ENCODE measurements at places on chromosomes 2 and 18.

DNA sequence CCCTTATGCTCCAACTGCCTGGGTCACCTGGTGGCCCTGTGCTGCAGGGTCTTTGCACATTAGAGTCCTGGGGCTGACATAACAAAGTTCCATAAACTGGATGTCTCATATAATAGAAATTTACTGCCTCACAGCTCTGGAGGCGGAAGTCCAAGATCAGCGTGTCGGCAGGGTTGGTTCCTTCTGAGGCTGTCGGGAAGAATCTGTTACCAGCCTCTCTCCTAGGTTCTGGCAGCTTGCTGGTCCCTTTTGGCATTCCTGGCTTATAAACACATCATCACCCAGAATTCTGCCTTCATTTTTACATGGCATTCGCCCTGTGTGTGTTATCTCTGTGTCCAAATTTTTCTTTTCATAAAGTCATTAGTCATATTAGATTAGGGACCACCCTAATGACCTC is 170.5 kb downstream of the NDUFA10 start:
- DNase-seq = no peak

DNA sequence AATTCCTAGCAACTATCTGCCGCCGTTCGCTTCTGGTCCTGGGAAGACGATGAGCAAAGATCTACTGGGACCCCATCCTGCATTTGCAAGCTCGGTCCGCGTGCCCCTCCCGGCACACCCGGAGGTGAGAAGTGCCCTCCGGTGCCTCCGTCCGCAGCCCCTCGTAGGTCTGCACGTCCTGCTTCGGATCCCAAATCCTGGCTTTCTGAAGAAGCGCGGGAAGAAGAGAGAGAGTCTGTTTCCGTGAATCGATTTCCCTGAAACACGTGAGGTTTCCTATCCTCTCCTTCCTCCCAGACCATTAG is 5.0 kb upstream of the OSR1 start:
- no peak for DNase-seq

DNA sequence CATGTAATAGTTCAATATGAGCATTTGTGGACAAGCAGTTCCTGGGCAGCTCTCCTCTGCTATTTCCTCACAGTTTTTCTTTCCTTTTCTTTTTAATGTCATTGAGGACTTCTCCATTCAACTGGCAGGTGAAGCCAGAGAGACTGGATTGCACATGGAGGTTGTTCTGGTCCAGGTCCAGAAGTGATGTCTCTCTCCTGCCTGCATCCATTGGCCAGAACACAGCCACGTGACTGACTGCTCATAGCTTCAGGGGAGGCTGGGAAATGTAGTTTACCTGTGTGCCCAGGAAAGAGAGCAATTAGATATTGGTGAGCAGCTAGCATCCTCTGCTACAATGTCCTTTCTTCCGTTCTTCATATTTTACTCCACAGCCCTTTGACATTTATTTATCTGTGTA is 20.2 kb upstream of the ADAM23 start:
- no peak for DNase-seq

- no peak for DNase-seq
Measured at GRCh38 chr2:203706403-203706802, at the start of gene CD28. Gene CD28 (plus strand): TSS chr2:203706639. CDS start chr2:203706697, 58 bp downstream.

DNA sequence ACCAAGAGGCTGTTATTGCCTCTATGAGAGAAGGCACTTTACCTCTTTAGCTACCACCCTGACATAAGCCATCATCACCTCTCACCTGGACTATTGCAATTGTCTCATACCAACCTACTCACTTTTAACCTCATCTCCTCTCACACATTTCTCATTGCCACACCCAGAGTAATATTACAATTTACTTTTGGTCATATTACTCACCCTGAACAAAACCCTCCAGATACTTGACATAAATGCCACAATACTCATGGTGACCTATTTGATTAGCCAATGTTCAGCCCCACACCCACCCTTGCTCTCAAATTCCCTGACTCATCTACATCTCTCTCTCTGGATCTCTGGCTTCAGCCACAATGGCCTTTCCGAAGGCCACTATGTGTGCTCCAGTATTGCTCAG is 90.9 kb upstream of the CDH7 start:
- no peak for DNase-seq

GRCh38 chr2:29004755-29005154 is 23.7 kb downstream of the TOGARAM2 start:
- no peak for DNase-seq

DNA sequence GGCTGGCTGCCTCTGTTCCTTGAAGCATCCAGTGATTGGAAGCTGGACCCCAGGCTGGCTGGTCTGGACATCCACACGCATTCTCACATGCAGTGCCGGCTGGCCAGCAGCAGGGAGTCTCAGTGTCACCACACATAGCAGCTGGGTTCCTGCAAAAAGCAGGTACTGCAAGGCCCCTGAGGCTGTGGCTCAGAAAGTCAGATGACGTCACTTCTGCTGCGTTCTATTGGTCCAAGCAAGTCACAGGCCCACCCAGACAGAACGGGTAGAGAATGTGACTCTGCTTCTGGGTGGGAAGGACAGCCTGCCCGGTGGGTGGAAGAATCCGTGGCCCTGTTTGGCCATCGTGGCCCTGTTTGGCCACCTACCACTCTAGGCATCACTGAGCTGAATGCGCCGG is 51.3 kb upstream of the SPP2 start:
- no peak for DNase-seq

DNA sequence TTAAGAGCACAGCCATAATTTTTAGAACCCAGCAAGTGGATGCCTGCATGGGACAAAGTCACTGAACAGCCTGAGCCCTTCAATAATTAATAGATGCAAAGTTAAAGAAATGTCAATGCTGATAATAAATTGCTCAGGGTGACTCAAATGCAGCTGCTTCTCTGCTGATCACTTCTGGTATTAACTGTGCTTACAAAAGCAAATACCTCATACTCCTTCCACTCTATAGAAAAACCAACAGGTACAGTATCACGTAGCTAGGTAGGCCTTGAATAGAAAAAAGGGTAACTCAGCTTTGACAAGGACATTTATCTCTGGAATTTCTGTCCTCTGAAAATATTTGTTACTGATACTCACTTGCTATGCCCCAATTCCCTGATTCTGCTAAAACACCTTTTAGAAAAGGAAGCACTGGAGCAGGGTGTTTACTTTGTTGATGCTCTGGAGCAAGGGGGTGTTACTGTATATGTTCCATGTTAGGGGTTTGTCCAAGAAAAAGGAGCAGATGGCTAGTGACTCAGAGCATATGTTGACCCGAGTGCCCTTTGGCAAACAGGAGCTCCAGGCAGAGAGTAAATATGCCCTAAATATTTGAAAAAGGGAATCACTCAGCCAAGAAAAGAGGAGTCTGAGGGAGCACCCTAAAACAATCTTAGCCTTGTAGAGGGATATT is 59.1 kb upstream of the RTN4 start:
- no peak for DNase-seq

- DNase-seq = no peak
Measured at GRCh38 chr2:232238108-232238507, 140.4 kb upstream of the ALPP start.

DNA sequence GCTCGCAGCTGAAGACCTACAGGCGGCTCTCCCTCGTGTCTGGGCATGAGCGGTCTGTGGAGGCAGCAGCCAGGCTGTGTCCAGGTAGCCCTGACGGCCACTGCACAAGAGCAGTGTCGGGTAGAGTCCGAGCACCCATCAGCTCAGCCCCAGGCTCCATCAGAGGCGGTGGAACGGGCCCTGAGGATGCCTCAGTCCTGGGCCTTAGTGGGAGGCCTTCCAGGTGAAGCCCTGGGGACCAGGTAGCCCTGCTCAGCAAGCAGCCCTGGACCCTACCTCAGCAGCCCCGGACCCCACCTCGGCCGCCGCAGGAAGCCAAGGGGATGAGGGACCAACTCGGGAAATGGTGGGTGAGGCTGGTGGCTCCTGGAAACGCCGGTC is 21.3 kb upstream of the KLF11 start:
- DNase-seq = no peak

GRCh38 chr2:70010576-70011111 is 49.2 kb upstream of the ASPRV1 start:
- DNase-seq = no peak

DNA sequence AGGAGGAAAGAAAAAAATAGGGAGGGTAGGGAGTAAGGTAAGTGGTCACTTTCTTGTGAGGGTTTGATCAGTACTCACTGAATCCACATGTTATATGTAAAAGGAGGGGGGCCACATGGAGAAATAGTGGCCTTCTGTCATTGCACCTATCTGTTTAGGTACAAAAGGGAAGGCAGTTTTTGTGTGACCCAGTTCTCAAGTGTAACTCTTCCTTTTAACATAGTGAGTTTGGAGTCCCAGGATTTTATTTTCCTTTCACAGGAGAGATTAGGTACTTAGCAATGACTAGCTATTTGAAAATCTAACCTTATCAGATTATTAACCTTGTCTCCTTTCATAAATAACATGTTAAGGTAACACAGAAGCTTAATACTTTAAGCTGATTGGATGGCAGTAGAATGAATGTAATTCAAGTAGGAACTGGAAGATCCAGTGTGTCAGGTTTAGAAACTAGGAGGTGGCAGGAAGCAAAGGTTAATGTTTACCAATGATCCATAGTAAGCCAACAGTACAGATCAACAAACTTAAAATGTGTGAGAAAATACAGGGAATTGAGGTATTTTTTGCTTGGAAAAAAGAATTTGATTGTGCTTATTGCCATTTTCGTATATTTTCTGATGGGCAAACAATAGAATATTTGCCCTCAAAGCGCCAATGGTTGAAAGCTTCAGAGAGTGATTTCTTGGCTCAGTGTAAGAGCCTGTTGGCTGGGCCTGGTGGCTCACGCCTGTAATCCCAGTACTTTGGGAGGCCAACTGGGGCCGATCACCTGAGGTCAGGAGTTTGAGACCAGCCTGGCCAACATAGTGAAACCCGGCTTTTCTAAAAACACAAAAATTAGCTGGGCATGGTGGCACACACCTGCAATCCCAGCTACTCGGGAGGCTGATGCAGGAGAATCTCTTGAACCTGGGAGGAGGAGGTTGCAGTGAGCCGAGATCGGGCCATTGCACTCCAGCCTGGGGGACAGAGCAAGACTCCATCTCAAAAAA is 11.3 kb downstream of the HNMT start:
- DNase-seq = no peak

DNA sequence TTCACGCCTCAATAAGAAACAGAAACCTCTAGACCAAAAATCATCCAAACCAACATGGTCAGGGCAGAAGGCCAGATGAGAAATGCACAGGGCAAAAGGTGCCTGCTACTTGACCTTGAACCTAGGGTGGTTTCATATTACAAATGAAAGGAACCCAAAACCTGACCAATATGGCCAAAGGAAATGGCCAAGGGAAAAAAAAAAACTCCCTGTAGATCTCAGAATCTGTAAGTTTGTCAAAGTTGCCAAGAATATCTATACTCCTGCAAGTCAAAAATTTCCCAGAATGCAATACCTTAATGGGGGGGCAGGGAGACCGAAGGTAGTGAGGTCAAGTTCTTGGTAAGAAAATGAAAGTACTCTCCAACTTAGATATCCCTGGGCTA is 47.2 kb downstream of the HIBCH start:
- no peak for DNase-seq

DNA sequence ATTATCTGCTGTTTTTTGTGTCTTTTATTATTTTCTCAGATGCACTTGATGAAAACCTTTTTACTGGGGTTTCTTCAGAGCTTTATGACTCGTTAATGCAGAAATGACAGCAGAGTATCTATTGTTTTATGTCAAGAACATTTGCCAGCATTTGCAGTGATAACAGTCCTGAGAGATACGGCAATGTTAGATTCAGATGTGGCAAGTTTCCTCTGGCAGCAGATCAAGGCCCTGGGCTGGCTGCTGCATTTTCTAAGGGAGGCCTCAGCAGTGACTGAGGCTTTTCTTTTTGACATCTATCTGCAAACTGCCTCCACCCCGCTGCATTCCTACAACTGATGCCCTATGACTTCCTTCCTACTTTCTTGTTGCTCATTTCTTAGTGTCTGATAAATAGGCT is 40.2 kb downstream of the EFEMP1 start:
- DNase-seq = no peak

GRCh38 chr18:72419914-72420313 is 124.2 kb downstream of the CBLN2 start:
- no peak for DNase-seq

- DNase-seq = no peak
Measured at GRCh38 chr2:217713395-217714286, 289.2 kb downstream of the TNS1 start.

- DNase-seq = no peak
Measured at GRCh38 chr18:3212657-3213056, 7.1 kb downstream of the MYOM1 start.

DNA sequence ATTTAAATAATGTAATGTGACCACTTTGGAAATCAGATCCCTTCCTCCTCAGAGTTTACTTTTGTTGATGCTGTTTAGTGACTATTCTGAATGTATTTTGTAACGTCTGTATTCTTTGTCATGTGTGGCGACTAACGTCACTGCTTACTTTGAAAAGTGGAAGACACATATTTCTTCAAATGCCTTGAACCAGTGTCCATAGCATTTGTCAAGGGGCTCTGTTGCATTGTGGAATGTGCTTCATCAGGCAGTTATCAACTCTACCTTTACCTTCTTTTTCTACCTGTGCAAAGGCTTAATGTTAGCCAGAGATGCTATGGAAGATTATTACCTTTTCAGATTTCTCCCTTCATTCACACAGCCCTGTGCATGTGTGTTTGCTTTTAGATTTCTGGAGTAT is 162.4 kb downstream of the ZNF407 start:
- DNase-seq = no peak

Data from AG09309 (cell line).